ENCODE measurements at places on chromosomes 6 and 20. TPM values are rescaled to one million over a fixed set of nuclear protein-coding genes. Genes with fewer than 3 reads are reported as not detected.

Gene KCNK17
- not detected for total RNA-seq

Gene TINAG
- total RNA-seq = not detected

Gene SLC22A3
- 6.3 TPM for total RNA-seq

Gene KCNB1
- total RNA-seq = 0.94 TPM

Gene PREP
- 22.5 TPM for total RNA-seq

Gene ABHD16B
- not detected for total RNA-seq

Gene FAM209B
- not detected for total RNA-seq

Gene TBXT
- total RNA-seq = not detected

Gene MOG
- not detected for total RNA-seq

All from cardiac ventricle fibroblast (primary cell).